Pulmonary artery endothelial cell (primary cell): ENCODE measurements at places on chromosomes 3 and 15. TPM values are rescaled to one million over a fixed set of nuclear protein-coding genes. Genes with fewer than 3 reads are reported as not detected.
A peak's percentile ranks its signal among the peaks of the same experiment; 100 is the strongest.

DNA sequence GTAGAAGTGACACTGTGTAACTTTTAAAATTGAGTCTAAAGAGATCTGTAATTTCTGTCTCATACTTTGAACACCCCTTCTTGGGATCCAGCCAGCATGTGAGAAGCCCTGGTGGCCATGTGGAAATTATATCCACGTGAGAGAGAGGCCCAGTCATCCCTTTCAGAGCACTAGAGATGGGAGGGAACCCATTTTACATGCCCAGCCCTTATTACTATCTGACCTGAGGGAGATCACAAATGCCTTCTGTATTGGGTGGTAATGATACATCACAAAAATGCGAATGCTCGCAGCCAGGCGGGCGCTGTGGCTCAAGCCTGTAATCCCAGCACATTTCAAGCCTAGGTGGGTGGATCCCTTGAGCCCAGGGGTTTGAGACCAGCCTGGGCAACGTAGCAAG, 27.3 kb upstream of the TRAK1 start:
- DNase-seq, result no peak

DNA sequence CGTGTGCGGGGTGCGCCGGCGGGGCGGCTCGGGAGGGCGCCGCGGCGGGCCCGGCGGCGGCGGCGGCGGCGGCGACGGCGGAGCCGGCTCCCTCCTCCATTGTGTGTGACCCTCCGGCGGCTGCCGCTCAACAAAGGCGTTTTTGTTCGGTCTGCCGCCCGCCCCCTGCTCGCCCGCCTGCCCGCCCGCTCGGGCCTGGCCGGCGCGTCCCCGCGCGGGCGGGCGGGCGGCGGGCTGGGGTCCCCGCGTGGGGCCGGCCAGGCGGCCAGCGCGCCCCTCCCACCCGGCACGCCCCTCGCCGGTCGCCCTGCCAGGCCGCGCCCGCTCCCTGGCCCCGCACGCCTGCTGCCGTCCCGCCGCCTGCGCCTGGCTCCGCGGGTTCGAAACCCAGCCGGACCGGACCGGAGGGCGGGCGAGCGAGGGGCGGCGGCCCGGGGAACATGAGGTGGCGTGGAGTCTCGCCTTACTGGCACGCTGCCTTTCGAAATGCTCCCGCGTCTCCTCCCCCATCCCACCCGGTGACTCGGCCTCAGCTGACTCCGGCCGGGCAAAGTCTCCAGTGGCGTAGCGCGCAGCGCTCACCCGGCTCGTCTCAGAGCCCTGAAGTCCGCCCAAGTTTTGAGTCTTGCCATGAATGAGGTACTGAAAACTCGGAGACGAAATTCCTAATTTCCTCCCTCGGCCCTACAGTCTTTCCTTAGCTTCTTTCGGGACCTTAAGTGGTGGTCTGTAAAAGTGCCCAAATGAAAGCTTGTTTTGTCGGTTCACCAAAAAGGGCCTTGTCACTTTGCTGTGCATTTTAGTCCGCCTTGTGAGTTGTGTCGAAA, 588 bp downstream of the MAPK6 start:
- DNase-seq, result no peak

- DNase-seq, result peak; percentile 41
Measured at GRCh38 chr3:100254168-100254777, 6.5 kb upstream of the TBC1D23 start.

- DNase-seq, result no peak
Measured at GRCh38 chr3:126750756-126751121, 46.7 kb downstream of the CHCHD6 start.

GRCh38 chr15:75431682-75432081, 19.8 kb downstream of the SIN3A start:
- no peak for DNase-seq

GRCh38 chr15:63933522-63933921, 99.8 kb upstream of the HERC1 start:
- no peak for DNase-seq

KNL1 gene
- 18.1 and 33.8 TPM in 2 replicates for total RNA-seq
